ENCODE measurements at places on chromosomes 7 and 10. TPM values are rescaled to one million over a fixed set of nuclear protein-coding genes. Genes with fewer than 3 reads are reported as not detected.
A peak's percentile ranks its signal among the peaks of the same experiment; 100 is the strongest.

Gene PRPS1L1
- total RNA-seq: not detected

Gene NEUROG3
- total RNA-seq: not detected

Gene SFRP4
- total RNA-seq: 0.10 TPM

Gene SPDYE2B
- not detected for total RNA-seq

Gene TLX1
- not detected for total RNA-seq

Gene CLDN15
- 0.49 TPM for total RNA-seq

Gene MSMB
- total RNA-seq: not detected

Gene PIK3CG
- total RNA-seq: 3.2 TPM

Gene C10orf105
- 0.10 TPM for total RNA-seq

Gene CTTNBP2
- 0.48 TPM for total RNA-seq

Gene FRA10AC1
- 4.9 TPM for total RNA-seq

- DNase-seq: peak; percentile 91
Measured at GRCh38 chr7:81676813-81677212, 93.0 kb downstream of the HGF start.

DNA sequence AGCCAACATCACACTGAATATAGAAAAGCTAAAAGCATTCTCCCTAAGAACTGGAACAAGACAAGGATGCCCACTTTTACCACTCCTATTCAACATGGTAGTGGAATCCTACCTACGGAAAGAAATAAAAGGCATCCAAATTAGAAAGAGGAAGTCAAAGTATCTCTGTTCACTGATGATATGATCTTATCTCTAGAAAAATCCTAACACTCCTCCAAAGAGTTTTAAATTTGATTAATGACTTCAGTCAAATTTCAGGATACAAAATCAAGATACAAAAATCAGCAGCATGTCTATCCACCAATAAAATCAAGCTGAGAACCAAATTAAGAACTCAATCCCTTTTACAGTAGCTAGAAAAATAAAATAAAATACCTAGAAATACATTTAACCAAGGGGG is 35.3 kb upstream of the TNKS2 start:
- DNase-seq: no peak

DNA sequence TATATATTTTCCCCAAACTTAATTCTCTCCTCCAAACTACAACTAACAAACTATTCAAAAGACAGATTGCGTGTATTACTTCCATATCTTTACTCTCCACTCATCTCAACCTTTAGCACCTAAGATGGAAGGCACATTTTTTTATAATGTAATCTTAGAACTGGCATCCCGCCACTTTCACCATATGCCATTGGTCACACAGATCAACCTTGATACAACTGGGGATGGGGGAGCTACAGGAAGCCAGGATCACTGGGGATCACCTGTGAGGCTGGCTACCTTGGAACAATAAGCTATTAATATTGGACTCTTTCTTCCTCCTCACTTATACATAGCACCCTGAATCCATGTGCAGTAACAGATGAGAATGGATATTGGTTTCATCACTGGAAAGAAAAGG is 469.6 kb upstream of the LRRN3 start:
- no peak for DNase-seq

DNA sequence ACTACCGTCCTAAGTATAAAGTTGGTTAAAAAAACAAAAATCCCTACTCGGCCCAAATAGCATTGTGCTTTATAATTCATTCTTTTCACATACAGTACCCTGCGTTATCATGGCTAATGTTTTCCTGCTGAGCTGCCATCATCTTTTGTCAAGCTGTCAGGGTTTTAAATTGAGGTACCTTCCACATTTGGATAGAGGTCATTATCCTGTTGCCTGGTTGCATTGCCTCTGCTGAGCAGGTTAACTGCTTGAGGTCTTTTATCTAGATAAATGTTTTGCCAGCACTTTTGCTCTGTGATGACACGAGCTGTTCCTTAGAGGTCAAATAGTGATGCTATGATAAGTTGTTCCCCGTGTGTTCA is 94.4 kb upstream of the FZD1 start:
- no peak for DNase-seq

GRCh38 chr10:23325132-23325531 is 19.5 kb downstream of the C10orf67 start:
- no peak for DNase-seq

GRCh38 chr7:48611993-48612392 is 312.4 kb upstream of the CDC14C start:
- DNase-seq: no peak

DNA sequence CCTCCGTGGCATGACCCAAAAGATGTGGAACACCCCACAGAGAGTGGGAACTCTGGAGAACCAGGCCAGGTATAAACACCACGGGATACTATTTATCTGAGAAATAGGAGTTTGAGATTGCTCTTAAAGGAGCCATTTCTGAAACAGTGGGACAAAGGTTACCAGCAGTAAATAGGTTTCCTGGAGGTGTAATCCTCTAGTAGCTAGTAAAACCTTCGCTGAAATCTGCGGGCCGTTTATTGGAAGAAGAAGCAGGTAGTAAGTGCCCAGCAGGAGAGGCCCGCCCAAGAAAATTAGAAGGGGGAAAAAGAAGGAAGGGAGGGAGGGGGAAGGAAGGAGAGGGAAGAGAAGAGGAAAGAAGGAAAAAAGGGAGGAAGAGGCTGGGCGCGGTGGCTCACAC is 51.6 kb downstream of the CHST3 start:
- DNase-seq: no peak

DNA sequence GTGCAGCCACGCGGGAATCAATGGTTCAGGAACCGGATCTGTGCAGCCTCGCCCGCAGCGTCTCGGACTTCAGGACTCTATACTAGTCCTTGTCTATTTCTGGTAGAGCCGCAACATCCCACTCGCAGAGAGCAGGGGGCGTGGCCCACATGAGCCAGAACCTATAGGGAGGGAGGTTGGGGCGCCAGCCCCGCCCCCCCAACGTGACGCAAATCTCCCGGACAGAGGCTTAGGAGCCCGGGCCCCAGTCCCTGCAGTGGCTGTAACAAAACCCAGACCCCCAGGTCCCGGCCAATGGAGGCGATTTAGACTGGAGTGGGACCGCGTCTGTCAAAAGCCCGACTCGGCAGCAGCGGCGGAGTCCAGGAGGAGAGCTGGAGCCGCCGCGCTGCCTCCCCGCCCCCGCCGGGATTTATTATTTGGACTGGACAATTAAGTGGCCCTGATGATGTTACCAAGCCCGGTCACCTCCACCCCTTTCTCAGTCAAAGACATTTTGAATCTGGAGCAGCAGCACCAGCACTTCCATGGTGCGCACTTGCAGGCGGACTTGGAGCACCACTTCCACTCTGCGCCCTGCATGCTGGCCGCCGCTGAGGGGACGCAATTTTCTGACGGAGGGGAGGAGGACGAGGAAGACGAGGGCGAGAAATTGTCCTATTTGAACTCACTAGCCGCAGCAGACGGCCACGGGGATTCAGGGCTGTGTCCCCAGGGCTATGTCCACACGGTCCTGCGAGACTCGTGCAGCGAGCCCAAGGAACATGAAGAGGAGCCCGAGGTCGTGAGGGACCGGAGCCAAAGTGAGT is at the start of gene NKX2-3:
Gene NKX2-3 (plus strand): TSS at position 256 of the 809 bp plus-strand sequence. CDS start 190 bp downstream, at position 446.
- peak; percentile 81 for DNase-seq

DNA sequence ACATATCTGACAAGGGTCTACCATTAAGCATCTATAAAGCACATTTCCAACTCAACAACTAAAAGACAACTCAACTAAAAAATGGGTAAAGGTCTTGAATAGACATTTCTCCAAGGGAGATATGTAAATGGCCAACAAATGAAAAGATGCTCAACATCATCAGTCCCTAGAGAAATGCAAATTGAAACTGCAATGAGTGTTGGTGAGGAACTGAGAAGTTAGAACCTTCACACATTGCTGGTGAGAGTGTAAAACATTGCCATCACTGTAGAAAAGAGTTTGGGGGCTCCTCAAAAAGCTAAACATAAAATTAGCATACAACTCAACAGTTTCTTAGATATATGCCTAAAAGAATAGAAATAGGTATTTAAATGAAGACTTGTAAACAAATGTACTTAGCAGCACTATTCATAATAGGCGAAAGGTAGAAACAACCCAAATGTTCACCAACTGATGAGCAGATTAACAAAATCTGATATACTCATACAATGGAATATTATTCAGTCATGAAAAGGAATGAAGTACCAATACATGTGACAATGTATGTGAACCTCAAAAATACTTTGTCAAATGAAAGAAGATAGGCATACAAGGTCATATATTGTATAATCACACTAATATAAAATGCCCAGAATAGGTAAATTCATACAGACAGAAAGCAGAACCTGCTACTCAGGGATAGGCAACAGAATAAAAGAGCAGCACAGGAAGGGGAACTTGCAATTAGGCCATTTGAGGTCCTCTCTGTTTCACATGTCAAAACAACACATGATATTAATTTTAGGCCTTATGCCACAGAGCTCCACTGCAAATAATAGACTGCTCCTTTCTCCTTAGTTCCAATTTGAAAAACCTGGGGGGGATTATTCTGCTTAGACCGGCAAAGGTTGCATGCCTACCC is 10.6 kb upstream of the LRRC72 start:
- no peak for DNase-seq

DNA sequence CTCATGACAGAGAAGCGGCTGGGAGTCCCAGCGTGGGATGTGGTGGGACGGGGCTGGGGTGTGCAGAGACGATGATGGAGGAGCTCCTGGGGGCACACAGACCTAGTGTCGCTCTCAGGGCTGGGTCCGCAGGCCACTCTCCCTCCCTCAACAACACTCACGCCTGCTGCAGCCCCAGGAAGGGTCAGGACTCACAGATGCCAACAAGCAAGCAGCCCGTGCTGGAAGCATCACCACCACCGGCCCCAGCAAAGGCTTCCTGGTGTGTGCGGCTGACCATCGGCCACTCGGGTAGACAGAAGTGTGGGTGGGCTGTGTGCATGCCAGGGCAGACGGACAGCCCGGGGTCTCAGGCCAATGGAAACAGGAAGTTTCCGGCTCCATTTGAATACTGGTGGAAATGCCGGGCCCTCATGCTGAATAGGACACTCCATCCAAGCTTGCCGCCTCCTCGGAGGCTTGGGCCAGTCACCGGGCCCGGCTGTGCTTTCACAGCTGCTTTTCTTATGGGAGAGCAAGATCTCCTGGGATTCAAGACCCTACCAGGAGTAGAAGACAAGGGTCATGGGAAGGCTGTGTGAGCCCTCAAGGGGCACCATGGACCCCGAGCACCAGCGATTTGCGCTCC is 178.1 kb downstream of the ELFN1 start:
- DNase-seq: no peak

GRCh38 chr10:28587270-28587969 is 54.5 kb downstream of the WAC start:
- no peak for DNase-seq

DNA sequence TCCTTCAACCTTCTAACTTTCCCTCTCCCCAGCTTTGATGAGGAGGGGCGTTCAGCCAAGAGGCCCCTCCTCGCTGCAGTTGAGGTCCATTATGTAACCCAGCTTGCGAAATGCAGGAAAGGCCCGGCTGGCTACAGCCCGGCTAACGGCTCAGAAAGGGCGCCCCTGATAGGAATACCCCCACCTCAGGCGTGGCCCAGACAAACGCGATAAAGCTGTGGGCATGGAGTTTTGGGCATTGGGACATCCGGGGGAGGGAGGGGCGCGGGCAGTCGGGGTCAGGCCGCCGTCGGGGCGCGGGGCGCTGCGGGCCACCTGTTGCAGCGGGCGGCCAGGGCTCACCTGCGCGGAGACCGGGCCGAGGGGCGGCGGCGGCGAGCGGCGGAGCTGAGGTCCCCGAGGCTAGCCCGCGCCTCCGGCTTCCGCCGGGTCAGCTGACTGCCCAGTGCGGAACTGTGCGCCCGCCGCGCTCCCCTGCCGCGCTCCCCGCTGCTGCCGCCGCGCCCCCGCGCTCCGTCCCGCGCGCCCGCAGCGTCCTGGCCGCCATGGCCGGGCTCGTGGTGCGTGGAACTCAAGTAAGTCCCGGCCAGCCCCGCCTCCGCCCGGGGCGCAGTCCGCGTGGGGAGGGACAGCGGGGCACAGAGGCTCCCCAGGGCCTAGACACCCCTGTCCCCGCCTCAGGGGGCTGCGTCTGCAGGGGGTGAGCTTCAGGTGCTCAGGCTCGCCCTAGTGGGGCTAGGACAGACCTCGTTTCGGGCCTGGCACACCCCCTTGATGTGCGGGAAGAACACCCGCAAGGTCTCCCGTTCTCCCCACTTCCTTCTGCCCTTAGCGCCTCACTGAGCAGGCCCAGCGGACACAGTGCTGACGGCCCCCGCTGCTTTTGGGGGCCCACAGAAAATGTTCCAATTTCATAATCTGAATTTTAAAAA is at the start of gene LRMDA:
Gene LRMDA (plus strand): TSS at position 445 of the 932 bp plus-strand sequence.
- DNase-seq: peak; percentile 26

DNA sequence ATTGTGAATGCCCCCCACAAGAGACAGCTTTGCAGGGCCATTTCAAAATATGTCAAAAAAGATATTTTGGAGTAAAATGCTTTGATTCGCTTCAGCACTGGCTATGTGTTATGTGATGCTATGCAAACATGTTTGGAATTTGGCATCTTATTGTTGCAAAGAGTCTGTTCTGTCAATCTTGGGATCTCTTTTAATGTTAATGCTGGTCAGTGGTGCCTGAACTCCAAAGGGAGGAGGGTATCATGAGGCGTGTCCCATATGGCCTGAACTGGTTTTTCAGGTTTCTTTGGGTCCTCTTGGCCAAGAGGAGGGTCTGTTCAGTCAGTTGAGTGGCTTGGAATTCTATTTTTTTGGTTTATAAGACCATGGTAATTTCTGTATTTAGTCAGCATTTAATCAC is 81.4 kb downstream of the HECW1 start:
- no peak for DNase-seq

GRCh38 chr10:120969219-120969645 is 118.1 kb downstream of the WDR11 start:
- DNase-seq: peak; percentile 58

GRCh38 chr7:73977619-73978618 is 50.1 kb upstream of the ELN start:
- peak; percentile 37 for DNase-seq

GRCh38 chr7:66700633-66701131 is 39.9 kb upstream of the RABGEF1 start:
- no peak for DNase-seq

DNA sequence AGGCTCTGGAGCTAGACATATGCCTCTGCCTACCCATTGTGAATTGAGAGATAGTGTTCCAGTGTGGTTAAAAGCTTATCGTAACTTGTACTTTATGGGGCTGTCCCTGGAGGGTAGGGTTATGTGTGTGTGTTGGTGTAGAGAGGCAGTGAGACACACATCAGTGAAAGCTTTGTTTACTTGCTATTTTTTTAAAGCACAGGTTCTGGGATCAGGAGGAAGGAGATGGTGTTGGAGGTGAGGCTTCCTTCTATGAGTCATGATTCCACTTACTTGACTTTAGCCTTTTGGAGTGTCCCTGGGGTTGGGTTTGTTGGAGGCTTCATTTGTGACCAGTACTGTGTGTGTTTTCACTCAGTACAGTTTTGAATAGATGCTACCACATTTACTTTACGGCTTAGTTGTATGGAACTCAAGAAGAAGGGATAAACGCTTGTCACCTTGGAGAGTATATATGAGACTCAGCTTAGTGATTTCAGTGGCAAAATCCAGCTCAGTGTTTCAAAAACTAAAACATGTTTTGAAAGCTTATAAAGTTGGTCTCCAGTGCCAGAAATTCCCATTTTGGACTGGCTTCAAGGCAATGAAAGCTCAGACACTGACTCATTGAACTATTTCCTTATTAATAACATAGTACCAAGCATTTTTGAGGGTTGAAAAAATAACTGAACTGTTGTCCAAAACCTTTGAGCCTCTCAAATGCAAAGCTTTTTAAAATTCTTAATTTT is 106.2 kb downstream of the PLXDC2 start:
- no peak for DNase-seq

Data from RPMI7951 (cell line).